GM13976 (cell line): ENCODE measurements at places on chromosomes 2 and 18.

DNA sequence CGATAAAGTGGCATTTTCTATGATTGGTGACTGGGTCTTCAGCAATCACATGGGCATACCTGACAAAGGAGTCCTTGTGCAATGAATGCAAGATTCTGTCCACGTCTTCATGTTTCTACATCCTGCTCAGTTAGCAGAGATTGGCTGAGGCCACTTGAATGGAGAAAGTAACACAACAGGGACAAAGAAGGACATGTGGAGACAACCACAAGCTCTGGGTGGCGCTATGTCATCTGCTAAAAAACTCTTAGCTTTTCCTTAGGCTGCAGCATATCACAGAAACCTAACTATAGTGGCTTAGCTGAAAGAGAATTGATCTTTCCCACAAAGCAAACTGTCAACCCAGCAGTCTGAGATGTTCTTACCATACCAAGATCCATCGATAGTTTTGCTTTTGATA, 1109.7 kb downstream of the SOCS6 start:
- no peak for DNase-seq

DNA sequence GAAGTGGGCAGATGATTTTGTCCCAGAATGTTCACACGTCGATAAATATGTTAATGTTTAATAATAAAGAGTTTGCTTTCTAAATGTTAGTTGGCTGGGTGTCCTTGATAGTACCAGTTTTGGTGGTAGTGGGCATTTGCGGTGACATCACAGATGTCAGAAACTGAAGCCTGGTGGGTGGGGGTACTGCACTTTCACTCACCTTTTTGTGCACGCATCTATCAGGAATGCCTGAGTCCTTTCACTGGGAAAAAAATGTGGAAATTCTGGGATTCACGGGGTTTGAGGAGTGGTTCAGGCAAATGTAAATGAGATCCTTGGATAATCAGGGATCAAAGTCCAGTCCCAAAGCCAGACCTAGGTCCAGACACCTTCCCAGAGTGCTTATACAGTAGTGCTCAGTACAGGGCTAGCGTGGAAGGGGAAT, 3.2 kb downstream of the EPAS1 start:
- no peak for DNase-seq

- DNase-seq = no peak
Measured at GRCh38 chr2:49177194-49177593, 22.9 kb upstream of the FSHR start.

GRCh38 chr2:74763962-74764428, 69.9 kb upstream of the HK2 start:
- no peak for DNase-seq

DNA sequence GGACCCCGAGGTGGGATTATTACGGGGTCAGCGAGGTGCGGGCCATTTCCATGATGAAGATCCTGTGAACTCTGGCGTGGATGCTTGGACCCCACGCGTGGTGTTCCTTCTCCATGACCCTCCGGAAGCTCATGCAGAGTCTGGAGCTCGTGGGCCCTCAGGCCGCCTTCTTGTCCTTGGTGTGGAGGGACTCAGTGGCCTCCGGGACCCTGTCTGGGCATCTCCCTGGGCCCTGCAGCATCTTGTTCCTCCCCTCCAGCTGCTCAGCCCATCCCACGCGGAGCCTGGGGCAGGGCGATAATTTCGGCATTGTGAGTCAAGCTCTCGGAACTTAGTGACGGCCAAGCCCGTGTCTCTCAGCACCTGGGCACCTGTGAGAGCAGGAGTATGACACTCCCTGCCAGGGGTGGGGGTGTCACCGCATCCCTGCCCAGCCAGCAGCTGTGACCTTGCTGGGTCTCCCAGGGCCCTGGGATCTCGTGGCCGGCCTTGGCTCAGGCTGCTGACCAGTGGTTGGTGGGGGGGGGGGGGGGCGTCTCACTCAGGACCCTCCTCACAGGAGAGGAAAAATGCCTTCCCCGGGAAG, 24.6 kb downstream of the RTP5 start:
- no peak for DNase-seq

GRCh38 chr2:177573120-177573519, 180.5 kb downstream of the AGPS start:
- DNase-seq = no peak

DNA sequence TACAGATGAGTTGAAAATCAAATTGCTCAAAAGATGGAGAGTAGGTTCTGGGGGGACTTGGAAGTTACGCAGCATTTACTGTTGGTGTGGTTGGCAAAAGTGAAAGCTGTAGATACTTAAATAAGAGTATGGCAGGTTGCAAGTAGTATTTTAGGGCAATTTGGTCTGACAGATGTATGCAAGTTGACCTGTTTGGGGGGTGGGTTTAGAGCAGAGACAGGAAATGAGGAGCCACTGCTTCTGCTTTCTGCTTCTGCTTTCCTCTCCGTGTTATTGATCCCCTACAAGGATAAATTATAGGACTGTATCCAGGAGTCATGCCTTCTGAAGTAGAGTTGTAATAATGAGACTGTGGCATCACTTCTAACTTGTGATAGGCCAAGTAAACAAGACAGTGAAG, 71.2 kb downstream of the EPAS1 start:
- no peak for DNase-seq

- DNase-seq = no peak
Measured at GRCh38 chr18:22286585-22286984, 117.2 kb downstream of the GATA6 start.

- peak; percentile 32 for DNase-seq
Measured at GRCh38 chr2:55923091-55923981, at the start of gene EFEMP1. EFEMP1 (minus strand) TSS chr2:55923782; CDS start chr2:55922440, 1,342 bp downstream.

DNA sequence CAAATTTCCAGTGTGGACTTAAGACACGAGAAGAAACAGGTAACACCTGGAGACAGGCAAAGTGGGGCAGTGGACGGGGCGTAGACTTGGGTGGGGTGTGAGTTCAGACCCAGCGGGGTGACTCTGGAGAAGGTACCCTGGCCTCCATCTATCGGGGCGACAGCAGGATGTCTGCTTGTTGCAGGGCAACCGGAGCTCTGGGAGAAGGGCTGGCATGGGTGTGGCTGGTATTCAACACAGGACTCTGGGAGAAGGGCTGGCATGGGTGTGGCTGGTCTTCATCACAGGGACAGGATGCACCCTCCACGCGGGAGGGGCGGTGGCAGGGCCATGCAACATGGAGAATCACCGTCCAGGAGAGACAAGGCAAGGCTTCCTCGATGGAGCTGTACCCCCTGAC, 198.5 kb downstream of the HDAC4 start:
- no peak for DNase-seq

- no peak for DNase-seq
Measured at GRCh38 chr2:143689541-143689940, 560.3 kb downstream of the ARHGAP15 start.

GRCh38 chr2:64534363-64534762, 10.2 kb downstream of the AFTPH start:
- no peak for DNase-seq

DNA sequence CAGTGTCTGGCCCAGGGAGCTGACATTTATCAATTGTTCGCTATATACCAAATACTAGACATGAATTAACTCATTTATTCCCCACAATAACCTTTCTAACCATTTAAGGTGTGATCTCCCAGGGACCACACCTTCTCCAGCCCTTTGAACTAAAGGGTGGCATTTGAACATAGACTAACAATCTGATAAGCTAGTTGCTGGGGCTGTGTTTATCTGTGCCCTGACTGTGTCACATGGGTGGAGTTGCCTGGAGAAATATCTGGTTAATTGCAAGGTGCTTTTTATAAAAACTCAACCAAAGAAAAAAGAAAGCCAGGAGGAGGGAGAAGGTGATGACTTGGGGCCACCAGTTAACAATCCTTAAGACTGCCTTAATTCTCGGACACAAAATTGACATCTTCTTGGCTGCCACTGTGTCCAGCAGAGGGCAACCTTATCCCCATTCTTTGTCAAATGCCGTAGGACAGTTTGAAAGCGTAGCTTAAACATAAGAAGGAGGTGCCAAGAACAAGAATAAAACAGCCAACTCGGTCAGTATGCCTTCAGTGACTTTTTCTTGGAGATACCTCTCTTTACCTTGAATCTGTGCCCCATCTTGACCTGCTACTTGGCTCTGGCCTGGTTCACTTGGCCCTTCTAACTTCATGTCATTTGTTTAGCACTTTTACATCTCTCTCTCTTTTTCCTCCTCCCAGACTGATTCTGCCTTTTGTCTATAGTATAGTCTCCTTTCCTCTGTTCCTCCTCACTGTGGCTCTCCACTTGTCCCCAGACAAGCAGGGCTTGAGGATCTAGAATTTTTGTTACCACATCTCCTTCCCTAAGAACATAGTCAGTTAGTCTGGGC, 183.4 kb downstream of the MYO3B start:
- peak; percentile 26 for DNase-seq

DNA sequence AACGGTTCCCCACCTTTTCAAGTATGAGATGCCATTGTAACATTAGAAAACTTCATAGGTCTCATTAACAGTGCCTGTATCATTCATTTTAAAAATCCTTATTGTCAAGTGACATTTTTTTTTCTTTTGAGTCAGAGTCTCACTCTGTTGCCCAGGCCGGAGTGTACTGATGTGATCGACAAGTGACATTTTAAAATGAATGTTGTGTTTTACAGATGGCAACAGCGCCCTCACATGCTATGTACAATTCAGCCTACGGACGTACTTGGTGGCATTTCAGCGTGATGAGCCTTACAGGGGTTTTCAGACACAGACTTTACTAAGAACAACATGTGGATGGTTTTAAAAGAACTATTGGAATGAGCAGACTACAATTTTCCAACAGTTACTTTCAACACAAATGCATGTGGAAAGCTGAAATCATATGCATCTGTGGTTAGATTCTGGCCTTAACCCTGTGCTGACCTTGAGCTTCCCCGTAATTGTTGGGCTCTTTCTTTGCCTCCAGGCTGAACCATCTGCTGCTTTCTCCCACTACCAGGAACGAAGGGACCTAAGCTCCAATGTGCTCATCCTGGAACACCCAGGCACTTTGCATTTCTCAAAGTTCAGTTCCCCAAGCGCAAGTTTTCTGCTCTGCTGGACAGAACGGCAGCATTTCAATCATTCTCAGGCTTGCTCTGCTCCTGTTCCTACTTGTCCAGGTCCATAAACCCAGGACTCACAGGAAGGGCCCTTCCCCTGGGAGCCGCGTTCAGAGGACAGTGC, 119.9 kb upstream of the NDUFV2 start:
- no peak for DNase-seq

- DNase-seq = no peak
Measured at GRCh38 chr18:57286949-57287348, 65.4 kb upstream of the ST8SIA3 start.

- no peak for DNase-seq
Measured at GRCh38 chr2:179703702-179704101, 157.7 kb downstream of the ZNF385B start.

GRCh38 chr2:174606336-174606735, 8.7 kb upstream of the WIPF1 start:
- DNase-seq = no peak

DNA sequence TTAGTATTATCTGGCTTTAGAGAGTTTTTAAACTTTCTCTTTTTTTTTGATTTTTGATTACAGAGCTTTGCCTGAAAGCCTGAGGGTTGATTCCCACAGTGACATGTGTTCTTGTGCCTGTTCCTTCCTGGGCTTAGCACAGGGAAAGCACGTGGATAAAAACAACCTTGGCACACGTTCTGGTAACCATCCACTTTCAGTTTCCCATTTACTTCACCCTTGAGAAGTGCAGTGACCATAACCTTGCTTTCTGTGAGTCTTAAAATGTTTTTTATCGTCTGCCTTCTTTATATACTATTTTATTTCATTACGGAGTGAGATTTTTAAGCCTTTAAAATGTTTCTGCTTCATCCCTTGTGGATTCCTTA, 11.5 kb downstream of the CD226 start:
- no peak for DNase-seq

DNA sequence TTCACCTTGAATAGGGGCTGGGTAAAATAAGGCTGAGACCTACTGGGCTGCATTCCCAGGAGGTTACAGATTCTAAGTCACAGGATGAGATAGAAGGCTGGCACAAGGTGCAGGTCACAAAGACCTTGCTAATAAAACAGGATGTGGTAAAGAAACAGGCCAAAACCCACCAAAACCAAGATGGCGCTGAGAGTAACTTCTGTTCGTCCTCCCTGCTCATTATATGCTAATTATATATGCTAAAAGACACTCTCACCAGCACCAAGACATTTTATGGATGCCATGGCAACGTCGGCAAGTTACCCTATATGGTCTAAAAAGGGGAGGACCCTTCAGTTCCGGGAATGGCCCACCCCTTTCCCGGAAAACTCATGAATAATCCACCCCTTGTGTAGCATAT, 711.5 kb upstream of the KLHL29 start:
- no peak for DNase-seq
